ENCODE measurements at places on chromosomes 4 and X. TPM values are rescaled to one million over a fixed set of nuclear protein-coding genes. Genes with fewer than 3 reads are reported as not detected.

NUDT10 gene
- 0.42 TPM for total RNA-seq

SSX2 gene
- not detected for total RNA-seq

CENPVL2 gene
- not detected for total RNA-seq

CLDN22 gene
- total RNA-seq, result not detected

TMSB15A gene
- not detected for total RNA-seq

DNA sequence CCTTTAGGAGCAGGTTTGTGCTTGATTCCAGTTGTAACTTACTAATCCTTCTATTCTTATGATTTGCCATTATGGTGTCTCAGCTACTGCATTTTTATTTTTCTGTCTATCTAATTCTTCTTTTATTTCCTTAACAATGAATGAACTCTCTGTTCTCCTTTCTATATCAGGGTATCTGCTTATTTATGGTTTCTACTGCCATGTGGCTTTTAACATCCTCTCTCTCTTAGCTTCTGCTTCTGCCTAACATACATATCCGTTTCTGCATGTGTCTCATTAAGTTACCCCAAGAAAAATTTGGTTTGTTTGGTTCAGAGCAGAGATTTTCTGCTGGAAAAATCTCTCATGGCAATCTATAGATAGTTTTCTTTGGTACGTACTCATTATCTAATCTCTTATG lies 614.4 kb downstream of the RPA4 start:
- DNase-seq, result no peak

GRCh38 chr4:118772767-118773428 lies 63.0 kb downstream of the SEC24D start:
- DNase-seq, result no peak

- no peak for DNase-seq
Observed at GRCh38 chr4:135256111-135256510, 1054.5 kb upstream of the PABPC4L start.

DNA sequence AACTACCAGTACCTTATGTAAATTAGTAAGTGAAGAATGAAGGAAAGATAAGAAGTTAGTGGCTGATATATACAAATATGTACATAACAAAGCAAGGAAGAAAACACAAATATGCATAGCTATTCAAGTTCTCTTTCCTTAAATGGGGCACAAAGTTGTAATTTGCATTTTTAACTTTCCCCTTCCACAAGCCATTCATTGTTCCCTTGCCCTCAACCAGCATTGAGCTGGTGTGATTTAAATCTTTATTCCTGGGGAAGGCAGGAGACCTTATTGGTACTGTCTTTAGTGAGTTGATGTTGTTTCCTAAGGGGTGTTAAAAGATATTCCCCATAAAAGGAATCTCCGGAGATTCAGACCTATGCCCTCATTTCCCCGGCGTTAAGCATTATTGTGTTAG lies 735.3 kb downstream of the PCDH18 start:
- DNase-seq, result no peak

DNA sequence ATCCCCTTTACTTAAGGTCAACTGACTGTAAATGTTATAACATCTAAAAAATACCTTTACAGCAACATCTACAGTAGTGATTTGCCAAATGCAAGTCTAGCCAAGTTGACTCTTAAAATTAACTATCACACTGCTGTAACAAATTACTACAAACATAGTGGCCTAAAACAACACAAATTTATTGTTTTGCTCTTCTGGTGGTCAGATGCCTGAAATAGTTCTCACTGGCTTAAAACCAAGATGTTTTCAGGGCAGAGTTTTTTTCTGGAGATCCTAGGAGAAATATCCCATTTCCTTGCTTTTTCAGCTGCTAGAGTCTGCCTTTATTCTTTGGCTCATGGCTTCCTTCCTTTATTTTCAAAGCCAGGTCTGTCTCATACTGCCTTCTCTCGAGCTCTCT lies 120.5 kb downstream of the ADGRL3 start:
- no peak for DNase-seq

GRCh38 chr4:161919442-161920220 lies 244.2 kb downstream of the FSTL5 start:
- DNase-seq, result no peak

DNA sequence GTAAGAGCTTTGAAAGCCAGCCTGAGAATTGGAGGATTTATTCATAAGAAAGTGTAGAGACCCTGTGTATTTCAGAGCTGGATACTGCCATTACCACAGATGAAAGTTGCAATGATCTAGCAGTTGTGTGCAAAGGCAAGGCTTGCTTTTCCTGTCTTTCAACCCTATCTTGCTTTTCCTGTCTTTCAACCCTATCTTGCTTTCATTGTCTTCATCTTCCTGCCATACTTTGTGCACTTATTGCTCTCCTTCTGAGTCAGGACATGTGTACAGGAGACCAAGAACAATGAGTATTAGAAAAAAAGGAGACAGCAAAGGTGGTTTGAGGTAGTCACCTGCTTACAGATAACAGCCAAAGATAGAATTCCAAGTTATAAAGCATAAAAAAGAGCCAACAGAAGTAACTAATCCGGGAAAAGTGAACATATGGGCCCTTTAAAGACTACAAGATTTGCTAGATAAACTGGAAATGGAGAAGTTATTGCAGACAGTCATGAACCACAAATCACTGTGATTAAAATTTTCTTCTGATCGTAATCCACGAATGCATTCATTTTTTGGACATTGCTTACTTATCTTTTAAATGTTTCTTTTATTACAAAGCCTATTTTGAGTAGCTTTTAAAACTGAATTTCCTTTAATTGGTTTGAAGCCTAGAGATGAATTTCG lies 17.2 kb downstream of the C1QTNF7 start:
- no peak for DNase-seq

GRCh38 chr4:111849746-111850284 lies 295.4 kb upstream of the FAM241A start:
- no peak for DNase-seq

DNA sequence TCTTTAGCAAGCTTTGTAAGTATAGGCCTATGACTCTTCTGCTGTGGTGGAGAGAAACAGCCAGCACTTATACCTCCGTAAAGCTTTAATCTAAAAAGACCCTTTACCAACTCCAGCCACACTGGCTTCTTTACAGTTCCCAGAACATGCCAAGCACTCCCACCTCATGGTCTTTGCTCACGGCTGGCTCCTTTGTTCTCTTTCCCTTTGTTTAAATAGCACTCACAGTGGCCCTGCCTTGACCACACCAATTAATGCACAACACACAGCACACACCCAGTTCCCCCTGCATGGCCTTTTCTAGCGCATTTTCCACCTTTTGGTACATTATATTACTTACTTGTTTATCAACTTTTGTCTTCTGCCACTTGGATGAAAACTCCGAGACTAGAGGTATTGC lies 18.9 kb downstream of the PPID start:
- DNase-seq, result no peak

DNA sequence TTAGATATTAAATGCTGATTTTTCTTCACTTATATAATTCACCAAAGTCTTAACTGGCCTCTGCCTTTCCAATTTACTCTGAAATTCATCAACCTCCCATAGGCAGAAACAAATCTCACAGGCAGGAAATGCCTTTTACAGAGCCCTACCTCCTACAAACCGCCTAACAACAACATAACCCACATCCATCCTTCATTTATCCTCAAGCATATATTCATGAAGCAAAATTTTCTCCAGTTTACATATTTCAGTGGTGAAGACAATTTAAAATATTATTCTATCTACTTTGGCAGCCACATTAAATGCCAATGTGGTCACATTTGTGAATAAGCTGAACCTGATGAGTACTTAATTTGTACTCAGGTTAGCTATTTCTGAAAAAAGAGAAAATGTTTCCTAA lies 30.3 kb downstream of the SEPSECS start:
- DNase-seq, result no peak

DNA sequence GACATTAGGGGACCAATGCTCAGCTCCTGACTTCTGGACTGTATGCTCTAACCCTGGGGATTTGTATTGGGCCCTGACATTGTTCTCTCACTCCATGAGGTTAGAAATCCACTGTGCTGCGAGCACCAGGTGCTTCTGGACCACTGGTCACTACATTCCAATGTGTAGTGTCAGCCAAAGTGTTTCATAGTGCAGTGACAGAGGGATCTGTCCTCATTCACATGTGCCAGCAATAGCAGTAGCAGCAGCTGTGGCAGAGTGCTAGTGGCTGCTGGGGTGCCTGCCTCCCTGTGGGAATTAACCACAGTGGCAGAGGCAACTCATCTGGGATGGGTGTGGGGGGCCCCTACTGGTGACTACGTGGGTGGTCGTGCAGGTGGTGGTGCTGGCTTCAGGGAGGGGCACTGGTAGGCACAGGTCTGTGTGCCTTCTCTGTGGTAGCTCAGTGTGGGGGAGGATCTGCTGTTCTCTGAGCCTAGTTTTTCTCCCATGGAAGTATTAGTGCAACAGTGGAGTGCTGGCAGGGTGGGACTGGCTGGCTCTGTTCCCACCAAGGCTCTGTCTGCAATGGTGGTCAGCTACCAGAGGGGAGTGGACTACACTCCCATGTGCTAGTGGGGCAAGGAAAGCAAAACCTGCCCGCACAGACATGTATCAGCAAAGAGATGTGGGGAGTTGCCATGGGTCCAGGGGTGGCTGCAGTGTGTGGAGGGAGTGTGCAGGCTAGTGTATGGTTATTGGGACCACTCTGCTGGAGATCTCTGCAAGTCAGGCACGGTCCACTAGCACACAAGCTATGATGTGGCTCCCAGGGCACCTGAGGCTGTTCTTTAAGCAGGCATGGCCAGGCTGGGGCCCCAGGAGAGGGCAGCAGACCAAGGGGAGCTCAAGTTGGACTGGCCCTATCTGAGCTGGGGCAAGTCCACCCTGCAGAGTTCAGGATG lies 78.5 kb downstream of the SCLT1 start:
- no peak for DNase-seq

DNA sequence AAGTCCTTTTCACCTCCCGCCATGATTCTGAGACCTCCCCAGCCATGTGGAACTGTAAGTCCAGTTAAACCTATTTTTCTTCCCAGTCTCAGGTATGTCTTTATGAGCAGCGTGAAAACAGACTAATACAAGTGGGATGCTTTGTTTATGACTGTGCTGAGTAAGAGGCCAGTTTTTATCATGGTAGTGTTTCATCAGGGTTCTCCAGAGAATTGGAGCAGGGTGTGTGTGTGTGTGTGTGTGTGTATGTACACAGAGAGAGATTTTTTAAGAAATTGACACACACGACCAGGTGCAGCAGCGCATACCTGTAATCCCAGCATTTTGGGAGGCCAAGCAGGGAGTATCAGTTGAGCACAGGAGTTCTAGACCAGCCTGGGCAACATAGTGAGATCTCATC lies 34.6 kb upstream of the SLC2A9 start:
- no peak for DNase-seq
